ENCODE measurements at places on chromosomes 2 and 18.

- DNase-seq, result no peak
Measured at GRCh38 chr2:140002110-140002509, 1221.9 kb upstream of the NXPH2 start.

DNA sequence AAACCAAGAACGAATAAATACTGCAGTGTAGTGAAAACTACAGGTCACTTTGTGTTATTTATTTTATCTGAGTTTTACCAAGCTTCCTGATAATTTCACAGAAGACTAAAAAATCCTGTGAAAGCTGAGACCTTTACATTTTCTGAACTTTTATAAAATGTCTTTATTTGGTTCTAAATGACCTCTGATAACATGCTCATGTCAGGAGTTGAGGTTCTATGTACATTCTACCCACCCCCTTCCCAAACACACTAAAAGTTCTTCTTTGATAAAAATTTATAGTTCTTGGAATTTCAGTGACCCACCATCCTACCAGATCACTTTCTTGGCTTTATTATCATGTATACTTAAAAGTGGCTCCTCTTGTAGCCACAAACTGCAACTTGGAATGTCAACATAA lies 463.1 kb downstream of the PIK3C3 start:
- DNase-seq, result no peak

DNA sequence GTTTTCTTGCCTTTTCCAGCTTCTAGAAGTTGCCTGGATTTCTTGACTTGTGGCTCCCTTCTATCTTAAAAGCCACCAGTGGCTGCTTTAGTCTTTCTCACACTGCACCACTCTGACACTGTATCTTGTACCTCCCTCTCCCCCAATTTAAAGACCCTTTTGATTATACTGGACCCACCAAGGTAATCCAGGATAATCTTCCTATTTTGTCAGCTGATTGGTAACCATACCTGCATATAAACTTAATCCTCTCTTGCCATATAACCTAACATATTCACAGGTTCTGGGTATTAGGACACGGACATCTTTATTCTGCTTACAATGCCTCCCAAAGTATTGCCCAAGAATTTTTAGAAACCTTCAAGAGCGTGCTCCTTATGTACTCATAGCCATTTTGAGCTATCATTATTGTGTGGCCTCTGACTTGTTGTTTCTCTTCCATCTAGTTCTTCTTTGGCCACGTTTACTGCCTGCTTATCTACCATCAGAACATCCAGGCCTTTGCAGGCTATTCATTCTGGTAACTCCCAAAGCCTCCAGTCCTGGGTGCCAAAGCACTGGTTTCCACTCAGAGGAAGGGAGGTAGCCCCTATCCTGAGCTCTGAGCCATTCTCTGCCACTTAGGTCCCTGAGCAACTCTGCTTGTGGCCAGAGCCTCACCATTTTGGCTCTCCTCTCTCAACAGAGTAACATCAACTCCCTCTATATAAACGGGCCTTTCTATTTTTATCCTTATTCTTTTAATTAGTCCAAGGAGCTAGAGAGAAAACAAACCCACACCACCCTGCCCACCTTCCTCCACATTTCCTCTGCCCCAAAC lies 70.8 kb downstream of the MYO3B start:
- no peak for DNase-seq

DNA sequence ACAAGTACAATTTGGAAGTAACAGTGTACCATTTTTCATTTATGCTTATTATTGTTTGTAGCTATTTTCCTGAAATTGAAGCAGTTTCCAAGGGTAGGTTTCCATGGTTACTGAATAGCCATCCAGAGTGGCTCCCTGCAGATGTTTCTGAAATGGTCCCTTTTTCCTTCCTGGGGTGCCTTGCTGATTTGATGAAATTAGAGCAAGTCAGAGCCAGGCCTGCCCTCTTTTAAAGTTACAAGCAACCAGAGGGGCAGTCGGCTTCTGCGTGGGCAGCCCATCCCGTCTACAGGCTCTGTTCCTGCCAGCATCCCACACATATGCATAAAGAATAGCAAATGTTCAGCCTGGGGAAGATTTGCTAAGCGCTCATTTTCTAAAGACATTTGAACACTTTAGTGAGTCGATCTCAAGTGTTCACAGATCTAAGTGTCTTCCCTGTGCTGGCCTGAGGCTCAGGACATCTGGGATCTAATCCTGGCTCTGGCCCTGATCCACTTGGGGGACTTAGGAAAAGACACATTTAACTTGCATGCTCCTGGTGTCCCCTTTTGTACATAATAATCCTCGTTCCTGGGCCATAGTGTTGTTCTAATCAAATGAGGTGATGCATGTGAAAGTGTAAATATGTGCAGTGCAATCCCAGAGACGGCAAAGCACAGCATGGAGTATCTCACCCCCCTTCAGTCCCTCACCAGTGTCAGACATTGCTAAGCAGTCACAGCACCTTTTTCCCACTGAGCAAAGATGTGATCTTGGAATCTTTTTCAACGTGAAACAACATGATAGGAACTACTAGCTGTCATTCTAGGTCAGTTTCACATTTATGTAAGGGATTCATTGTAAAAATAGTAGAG lies 92.2 kb downstream of the STPG4 start:
- no peak for DNase-seq

- DNase-seq, result no peak
Measured at GRCh38 chr2:215027779-215028178, 110.6 kb downstream of the ABCA12 start.

All from AG09309 (cell line).